ENCODE measurements at places on chromosomes 13 and 19.

GRCh38 chr13:71576571-71576970, 290.4 kb downstream of the DACH1 start:
- no peak for DNase-seq

GRCh38 chr19:33396701-33397535, 23.4 kb downstream of the CEBPG start:
- DNase-seq = no peak

- DNase-seq = peak; percentile 95
Observed at GRCh38 chr19:38949580-38950367, 19.0 kb downstream of the MRPS12 start.

DNA sequence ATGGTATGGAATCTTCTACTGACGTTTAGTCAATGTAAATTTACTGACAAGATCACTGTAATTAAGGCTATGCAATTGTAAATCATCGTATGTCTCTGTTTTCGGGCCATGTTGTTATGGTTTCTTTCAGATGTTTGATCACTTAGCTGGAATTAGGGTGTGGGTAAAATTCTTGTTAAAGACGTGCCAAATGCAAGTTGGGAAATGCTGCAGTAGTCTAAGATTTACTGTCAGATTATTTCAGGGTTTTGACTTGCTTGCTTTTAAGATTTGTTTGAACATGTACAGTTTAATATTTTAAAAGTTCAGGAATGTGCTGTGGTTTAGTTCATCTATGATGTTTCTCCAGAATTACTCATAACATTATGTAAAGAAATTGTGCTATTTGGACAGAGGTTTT, 10.8 kb downstream of the NDFIP2 start:
- no peak for DNase-seq

DNA sequence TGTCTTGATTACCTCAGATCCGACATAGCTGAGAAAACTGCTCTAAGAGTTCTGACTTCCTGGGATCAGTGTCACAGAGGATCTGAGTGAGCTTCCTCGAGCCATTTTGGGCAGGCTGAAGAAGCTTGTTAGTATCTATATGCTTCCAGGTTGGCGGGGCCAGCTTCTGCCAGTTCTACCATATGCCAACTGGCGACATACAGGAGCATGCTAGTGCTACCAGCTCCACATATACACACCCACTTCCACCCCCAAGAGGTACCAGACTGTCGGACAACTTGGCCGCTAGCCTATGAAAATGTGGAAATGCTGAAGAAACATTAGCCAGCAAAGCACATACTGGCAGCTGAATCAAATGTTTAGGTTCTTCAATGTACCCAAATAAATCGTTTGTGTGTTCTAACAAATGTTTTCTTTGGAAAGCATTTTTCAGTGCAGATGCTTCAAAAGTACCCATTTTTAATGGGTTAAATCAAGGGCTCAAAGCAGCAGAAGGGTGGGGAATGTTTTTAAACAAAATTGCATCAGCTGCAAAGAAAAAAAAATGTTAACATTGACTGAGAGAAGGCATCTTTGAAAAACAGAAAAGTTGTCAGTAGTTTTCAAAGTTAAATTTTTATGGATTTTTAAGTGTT, 163.7 kb downstream of the KLF12 start:
- no peak for DNase-seq

DNA sequence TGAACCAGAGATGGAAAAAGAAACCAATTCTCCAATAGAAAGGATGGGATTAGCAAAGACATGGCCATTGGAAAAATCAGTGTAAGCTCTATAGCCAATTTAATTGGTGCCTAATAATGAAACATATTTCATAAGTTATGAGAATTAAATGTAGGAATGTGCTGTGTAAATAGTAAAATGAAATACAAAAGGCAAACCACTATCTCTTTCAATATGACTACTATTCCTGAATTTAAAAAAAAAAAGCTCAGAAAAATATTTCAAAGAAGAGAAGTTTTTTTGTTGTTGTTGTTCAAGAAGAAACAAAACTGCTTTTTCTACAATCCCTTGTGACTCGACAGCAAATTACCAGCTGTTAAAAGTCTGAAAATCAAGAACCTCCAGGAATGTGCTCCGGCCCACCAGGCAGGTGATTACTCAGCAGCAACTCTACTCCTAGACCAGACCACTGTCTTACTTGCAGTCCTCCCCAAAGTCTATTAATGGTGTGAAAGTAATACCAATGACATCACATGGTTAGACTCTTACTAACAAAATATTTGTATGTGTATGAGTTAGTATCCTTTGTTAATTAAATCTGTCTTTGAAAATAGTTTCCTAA, 362.4 kb downstream of the KCTD12 start:
- DNase-seq = no peak

GRCh38 chr19:6705931-6706632, 14.4 kb downstream of the C3 start:
- no peak for DNase-seq

GRCh38 chr13:98420554-98421175, 156.2 kb downstream of the STK24 start:
- no peak for DNase-seq

DNA sequence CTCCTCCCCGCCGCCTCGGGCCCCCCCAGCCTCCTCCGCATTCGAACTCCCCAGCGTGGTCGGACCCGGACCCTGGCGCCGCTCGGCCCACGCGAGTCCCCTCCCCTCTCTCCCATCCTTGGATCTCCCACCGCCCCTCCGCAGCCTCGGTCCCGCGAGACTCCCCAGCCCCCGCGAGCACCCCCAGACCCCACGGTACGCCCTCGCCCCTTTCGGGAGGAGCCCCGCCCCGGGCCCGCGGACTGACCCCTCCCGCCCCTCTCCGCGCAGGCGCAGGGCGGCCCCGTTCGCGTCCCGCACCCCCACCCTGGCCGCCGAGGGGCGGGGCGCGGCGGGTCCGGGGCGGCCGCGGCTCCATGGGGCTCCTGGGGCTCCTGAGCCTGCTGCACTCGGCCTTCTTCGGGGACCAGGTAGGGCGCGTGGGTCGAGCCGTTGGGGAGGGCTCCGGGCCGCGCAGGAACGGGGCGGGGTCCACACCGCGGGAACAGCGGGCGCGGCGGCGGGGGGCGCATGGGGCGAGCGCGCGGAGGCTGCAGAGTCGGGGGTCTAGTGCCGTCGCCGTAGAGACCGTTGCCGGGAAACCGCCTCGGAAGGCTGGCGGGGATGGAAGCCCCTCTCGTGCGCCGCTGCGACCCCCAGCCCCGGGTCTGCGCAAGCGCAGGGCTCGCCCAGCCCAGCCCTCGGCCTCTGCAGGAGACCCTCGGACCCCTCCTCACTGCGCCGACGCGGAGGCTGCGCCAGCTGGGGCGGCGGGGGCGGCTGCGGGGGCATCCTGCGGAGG, 3.8 kb upstream of the APC2 start:
- no peak for DNase-seq

DNA sequence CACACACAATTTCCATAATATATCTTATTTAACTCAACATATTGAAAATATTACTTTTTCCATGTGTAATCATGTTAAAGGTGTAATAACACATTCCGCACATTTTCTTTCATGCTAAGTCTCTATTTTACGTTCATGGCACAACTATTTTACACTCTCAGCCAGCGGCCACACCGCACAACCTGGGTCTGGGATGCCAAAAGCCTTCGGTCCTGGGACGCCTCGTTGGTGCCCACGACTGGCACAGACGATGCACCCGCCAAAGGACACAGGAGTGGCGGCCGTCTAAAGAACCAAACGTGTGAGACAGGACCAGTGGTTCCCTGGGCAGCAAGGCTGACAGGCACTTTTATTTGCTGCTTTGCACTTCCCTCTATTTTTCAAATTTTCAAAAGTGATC, 10.0 kb upstream of the PROZ start:
- no peak for DNase-seq

- DNase-seq = no peak
Observed at GRCh38 chr13:71712988-71713653, 153.9 kb downstream of the DACH1 start.

GRCh38 chr13:81246556-81246955, 905.6 kb upstream of the SPRY2 start:
- DNase-seq = no peak

DNA sequence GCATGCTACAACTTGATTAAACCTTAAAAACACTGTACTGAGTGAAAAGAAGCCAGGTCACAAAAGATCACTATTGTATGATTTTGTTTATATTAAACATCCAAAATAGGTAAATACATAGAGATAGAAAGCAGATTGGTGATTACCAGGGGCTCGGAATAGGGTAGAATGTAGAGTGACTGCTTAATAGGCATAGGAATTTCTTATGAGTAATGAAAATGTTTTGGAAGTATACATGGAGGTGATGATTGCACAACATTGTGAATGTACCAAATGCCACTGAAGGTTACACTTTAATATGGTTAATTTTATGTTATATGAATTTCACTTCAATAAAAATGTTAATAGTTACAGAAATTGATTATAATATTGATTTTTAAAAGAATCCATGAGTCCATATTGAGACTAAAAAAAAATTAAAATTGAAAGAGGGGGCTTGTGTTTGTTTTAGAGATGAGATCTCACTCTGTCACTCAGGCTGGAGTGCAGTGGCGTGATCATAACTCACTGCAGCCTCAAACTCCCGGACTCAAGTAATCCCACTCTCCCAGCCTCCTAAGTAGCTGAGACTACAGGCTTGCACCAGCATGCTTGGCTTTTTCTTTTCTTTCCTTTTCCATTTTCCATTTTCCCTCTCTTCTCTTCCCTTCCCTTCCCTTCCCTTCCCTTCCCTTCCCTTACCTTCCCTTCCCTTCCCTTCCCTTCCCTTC, 85.1 kb downstream of the FNDC3A start:
- DNase-seq = no peak

DNA sequence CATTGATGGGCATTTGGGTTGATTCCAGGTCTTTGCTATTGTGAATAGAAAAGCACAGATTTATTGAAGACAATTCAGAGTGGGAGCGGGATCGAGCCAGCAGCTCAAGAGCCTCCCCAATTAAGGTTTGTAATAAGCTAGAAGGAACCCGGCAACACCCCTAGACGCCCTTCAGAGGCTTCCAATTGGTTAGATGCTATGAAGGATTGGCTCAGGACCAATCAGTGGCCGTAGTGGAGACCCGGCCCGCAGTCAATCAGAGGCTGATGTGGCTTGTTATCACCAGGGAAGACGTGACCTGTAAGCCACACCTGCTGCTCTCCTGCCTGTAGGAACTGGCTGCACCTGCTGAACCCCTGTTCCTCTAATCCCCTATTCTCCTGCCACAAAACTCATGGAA, 14.6 kb downstream of the SIGLEC11 start:
- no peak for DNase-seq

GRCh38 chr13:33479105-33479504, 193.6 kb upstream of the STARD13 start:
- DNase-seq = no peak

- DNase-seq = peak; percentile 10
Observed at GRCh38 chr13:26482451-26483197, 74.9 kb upstream of the WASF3 start.

GRCh38 chr13:35771898-35772297, 295.4 kb upstream of the MAB21L1 start:
- no peak for DNase-seq

DNA sequence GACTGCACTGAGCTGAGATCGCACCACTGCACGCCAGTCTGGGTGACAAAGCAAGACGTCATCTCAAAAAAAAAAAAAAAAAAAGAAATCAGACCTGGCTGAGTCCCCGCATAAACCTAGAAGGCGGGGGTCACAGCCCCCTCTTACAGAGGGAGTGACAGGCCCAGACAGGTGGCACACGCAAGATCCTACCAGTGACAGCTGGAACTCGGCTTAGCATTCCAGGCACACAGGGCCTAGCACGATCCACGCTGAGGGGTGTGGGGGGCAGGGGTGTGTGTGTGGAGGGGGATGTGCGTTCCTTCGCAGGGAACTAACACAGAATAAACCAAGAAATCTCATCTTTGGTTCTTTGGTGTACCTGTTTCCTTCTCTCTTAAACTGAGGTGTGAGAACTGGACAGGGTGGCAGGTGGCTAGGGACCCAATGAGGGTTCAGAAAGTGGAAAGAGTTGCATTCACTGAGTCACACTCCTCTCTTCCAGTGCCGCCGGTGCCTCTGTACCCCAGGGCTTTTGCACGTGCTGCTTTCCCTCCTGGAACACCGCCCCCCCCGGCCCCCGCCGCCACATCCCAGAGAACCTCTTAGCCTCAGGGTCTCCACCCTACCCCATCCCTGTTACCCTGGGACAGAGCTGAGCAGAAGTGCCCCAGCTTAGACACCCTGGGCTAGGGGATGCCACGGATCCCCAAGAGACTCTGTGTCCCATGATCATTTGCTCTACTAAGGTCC, 5.0 kb downstream of the SGTA start:
- DNase-seq = no peak

Measured in NCI-H1048 (cell line).